Lung microvascular endothelial cell (primary cell): ENCODE measurements at places on chromosomes 5 and 9. TPM values are rescaled to one million over a fixed set of nuclear protein-coding genes. Genes with fewer than 3 reads are reported as not detected.

GRCh38 chr9:7976167-7976755 is 176.7 kb upstream of the DMAC1 start:
- no peak for DNase-seq

Gene SOWAHA
- not detected in 2 replicates for total RNA-seq

GRCh38 chr5:138960145-138960692 is 85.1 kb upstream of the LRRTM2 start:
- no peak for DNase-seq

GRCh38 chr9:114928136-114928535 is 2.3 kb downstream of the TNFSF8 start:
- DNase-seq = no peak

GRCh38 chr9:7509576-7510145 is 289.9 kb downstream of the DMAC1 start:
- DNase-seq = no peak

Gene CCDC183
- 0.22 and 1.4 TPM in 2 replicates for total RNA-seq

DNA sequence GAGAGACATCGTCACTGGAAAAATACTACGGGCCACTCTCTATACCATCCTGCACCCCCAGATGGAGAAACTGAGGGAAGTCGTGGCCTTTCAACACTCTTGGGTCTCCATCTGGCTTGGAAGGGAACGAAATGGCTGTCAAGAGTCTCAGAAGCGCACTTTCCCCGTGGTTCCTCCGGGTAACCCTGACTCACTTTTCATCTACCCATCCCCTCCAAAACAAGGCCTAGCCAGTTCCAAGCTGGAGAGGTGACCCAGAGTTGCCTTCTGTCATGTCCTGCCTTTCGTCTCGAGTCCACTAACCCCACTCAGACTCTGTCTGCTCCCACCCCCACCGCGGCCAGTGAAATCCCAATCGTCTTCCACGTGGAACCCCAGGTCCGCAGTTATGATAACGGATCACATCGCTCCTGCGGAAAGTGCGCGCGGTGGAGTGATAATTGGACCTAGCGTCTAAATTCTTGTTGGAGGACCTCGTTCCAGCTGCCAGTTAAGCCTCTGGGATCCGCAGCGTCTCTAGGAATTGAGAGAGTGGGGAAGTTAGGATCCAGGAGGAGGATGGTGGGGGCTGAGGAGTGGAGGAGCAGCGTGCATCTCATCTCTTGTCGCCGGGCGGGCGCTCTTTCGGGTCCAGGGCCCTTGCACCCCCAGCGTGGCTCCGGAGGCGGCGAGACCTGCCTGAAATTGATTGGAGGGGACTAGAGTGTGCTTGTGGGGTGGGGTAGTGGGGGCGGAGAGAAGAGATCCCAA is 4.6 kb downstream of the CDKN2A start:
- peak; percentile 39 for DNase-seq

- peak; percentile 16 for DNase-seq
Observed at GRCh38 chr5:178940569-178941360, at the start of gene ZNF454. TSS of gene ZNF454 (plus strand) at chr5:178941198. CDS start at chr5:178942792, 1,594 bp downstream.

GRCh38 chr9:2241836-2242741 is 226.9 kb downstream of the SMARCA2 start:
- DNase-seq = peak; percentile 92

Gene IFNA21
- not detected in 2 replicates for total RNA-seq

DNA sequence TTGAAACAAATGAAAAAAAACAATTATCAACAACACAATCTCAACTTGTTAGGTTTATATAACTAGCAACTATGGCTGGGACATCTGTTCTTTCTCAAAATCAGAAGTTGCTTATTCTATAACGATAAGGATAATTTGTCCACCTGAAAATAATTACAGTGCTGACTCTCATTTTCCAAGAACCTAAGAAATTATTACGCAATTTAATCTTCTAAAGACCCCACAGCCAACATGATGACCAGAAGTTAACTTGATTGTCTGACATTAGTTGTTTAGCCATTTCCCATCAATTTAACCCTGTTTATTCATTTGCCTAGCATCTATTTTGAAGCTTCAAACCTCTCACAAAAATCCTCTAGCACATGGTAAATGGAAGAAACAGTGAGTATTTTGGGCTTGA is 293.8 kb downstream of the ELAVL2 start:
- DNase-seq = no peak

GRCh38 chr5:82346399-82347165 is 68.4 kb upstream of the RPS23 start:
- DNase-seq = no peak

Gene PRUNE2
- 8.5 and 16.6 TPM in 2 replicates for total RNA-seq

DNA sequence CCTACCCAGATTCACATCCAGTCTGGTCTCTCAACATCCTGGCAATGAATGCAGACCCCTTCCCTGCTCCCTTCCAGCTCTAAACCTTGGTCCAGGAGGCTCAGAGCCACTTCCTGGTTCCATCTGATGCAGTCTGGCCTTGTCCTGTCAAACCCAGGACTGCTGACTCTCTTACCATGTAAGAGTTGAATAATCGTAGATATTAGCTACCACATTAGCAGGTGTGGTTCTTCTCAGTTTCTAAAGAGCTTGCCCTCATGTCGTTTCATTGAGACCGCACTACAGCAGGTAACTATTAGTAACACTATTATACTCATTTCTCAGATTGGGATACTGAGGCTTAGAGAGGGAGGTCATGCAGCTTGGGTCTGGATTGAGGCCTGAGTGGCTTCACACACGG is 133.3 kb downstream of the BOD1 start:
- no peak for DNase-seq

GRCh38 chr9:93138171-93138764 is 4.2 kb upstream of the NINJ1 start:
- no peak for DNase-seq

Gene PCDHA9
- under 0.01 TPM in 2 replicates for total RNA-seq

DNA sequence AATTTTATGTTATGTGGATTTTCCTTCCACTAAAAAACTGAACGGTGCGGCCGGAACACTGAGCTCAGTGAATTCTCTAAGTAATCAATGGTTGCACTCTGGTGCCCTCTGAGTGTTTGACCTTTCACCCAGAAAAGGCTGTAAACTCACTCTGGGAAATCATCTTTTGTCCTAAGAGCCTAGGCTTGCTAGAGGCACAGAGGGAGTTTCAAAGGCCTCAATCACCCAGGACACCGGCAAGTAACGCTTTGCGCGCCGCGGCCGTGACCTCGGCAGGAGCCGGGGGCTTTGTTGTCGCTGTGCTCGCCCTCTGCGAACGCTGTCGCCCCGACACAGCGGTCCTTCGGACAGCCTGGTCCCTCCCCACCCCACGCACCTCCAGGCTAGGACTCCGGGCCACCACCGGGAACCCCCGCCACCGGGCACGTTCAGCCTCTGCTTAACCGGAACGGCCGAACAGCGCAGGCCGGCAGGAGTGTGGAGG is 703 bp downstream of the ISCA1 start:
- DNase-seq = no peak

Gene ZFYVE16
- 21.6 and 33.5 TPM in 2 replicates for total RNA-seq

DNA sequence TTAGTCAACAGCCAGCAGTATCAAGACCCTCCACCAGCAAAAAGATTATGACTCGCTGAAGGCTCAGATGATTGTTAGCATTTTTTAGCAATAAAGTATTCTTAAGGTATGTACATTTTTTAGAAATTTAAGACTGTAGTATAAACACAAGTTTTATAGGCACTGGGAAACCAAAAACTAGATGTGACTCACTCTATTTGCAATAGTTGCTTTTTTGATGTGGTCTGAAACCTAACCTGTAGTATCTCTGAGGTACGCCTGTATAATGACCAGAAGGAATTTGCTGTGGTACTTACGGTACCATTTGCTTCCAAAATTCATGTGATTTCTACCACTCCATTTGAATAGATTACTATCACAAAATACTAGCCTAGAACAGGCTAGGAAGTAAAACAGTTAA is 60.8 kb downstream of the WDR41 start:
- DNase-seq = no peak
